ENCODE measurements at places on chromosomes 7 and 10. TPM values are rescaled to one million over a fixed set of nuclear protein-coding genes. Genes with fewer than 3 reads are reported as not detected.

- peaks cover 75% of the 10 kb centered on the region for H3K4me1 ChIP-seq
- no peaks in the 10 kb centered on the region for H3K36me3 ChIP-seq
- no peaks in the 10 kb centered on the region for H3K27me3 ChIP-seq
- H3K4me3 ChIP-seq = no peak overlapping the region
Measured at GRCh38 chr10:31705136-31705535, 223.5 kb downstream of the ARHGAP12 start.

- peaks cover 44% of the 10 kb centered on the region for H3K4me1 ChIP-seq
- H3K36me3 ChIP-seq = peaks cover 10% of the 10 kb centered on the region
- H3K4me3 ChIP-seq = no peak overlapping the region
- no peak for DNase-seq
- H3K27ac ChIP-seq = peak overlapping the region; percentile 68
- no peaks in the 10 kb centered on the region for H3K27me3 ChIP-seq
Measured at GRCh38 chr7:101922631-101923601, 105.5 kb downstream of the CUX1 start.

GRCh38 chr10:35335133-35336083 is 901 bp upstream of the CCNY start:
- peaks cover 6% of the 10 kb centered on the region for H3K36me3 ChIP-seq
- no peaks in the 10 kb centered on the region for H3K27me3 ChIP-seq
- H3K27ac ChIP-seq = peak overlapping the region; percentile 94
- no peak for DNase-seq
- H3K4me1 ChIP-seq = peaks cover 93% of the 10 kb centered on the region
- peak overlapping the region; percentile 85 for H3K4me3 ChIP-seq

DNA sequence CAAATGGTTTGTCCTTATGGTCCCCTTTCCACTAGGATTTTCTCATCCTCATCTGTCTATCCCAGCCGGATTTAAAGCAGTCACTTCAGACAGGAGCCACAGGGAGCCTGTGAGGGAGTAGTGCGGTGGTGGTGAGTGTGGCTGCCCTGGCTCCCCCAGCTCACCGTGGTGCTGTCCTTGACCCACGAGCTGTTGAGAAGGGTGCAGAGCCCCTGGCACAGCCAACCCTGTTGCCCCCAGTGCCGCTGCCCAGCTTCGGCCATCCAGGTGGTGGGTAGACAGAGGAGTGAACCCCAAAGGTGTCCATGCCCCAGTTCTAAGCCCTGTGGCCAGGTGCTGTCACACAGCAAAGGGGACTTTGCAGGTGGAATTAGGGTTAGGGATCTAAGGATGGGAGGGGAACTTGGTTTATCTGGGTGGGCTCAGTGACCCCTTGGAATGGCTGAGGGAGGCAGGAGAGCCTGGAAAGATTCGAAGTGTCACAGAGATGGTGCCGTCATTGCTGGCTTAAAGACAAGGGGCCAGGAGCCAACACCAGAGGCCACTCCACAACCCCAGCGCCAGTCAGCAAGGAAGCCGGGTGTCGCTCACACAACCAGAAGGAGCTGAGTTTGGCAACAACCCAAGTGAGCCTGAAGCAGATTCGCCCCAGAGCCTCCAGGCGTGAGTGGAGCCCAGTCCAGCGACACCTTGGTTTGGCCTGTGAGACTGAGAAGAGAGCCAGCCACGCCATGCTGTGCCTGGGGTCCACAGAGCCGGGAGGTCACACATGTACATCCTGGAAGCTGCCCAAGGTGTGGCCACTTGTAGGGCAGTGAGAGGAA is 142.4 kb downstream of the ADCY1 start:
- peaks cover 14% of the 10 kb centered on the region for H3K4me1 ChIP-seq
- no peaks in the 10 kb centered on the region for H3K36me3 ChIP-seq
- H3K27me3 ChIP-seq = no peaks in the 10 kb centered on the region
- H3K27ac ChIP-seq = peak overlapping the region; percentile 48
- DNase-seq = peak; percentile 53

GRCh38 chr10:71206911-71207310 is 5.5 kb upstream of the UNC5B start:
- no peaks in the 10 kb centered on the region for H3K36me3 ChIP-seq
- DNase-seq = no peak
- H3K4me3 ChIP-seq = no peak overlapping the region
- H3K27me3 ChIP-seq = peaks cover 18% of the 10 kb centered on the region
- peaks cover 26% of the 10 kb centered on the region for H3K4me1 ChIP-seq
- no peak overlapping the region for H3K27ac ChIP-seq

GRCh38 chr7:43454936-43455518 is 127.9 kb upstream of the STK17A start:
- DNase-seq = no peak
- no peaks in the 10 kb centered on the region for H3K27me3 ChIP-seq
- no peaks in the 10 kb centered on the region for H3K36me3 ChIP-seq
- no peak overlapping the region for H3K4me3 ChIP-seq

DNA sequence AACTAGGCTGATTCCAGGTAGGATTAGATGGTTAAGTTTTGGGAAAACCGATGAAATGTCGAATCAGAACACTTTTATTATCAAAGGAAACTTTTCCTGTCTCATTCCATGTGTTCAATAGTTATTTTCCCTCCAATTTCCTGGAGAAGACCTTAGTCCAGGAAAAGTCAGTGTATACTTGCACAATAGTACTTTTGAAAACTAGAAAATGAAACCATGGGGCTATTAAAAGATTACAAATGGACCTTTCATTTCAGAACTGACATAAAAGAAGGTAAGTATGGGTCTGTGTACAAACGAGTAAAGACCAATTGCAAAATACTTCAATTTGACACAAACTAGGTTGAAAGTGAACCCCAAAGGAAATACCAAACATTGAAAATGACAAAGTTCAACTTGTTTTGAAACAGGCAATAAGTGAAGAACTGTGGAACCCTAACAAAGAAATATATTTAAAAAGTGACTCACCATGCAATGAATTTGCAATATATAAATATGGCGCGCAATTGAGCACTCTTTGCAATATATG is 2.1 kb downstream of the AVPI1 start:
- no peak for DNase-seq
- peaks cover 63% of the 10 kb centered on the region for H3K4me1 ChIP-seq
- no peaks in the 10 kb centered on the region for H3K27me3 ChIP-seq
- H3K27ac ChIP-seq = peak overlapping the region; percentile 91
- peak overlapping the region; percentile 87 for H3K4me3 ChIP-seq
- no peaks in the 10 kb centered on the region for H3K36me3 ChIP-seq

DNA sequence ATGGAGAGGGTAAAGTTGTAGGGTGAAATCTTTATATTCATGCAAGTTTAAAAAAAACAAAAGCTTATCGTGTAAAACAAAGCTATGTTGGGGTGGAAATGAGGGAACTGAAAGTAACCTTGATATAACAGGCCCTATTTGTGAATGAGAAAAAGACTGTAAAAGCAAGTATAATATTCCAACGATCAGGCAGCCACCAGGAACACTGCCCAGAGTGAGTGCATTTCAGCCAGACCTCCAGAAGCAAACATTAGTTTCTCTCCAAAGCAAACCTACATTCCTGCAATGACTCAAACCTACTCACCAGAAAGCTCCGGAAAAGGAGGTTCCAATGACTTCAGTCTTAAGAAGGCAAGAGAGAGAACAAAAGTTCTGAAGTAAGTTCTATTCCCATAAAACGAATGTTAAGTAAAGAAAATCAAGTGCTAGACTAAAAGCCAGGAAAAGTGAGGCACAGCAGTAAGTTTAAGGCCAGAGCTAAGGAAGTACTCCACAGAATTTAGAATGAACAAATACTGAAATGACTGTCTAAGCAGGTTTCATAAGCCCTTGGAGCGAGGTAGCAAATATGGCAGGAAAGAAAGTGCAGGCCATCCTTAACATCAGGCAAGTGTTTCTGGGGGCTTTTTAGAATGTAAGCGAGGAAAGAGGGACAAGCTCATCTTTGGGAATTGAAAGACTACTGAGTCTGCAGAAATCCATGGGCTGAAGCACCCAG is 493.1 kb downstream of the XPNPEP1 start:
- DNase-seq = no peak
- no peaks in the 10 kb centered on the region for H3K36me3 ChIP-seq
- no peak overlapping the region for H3K27ac ChIP-seq
- H3K4me3 ChIP-seq = no peak overlapping the region
- H3K4me1 ChIP-seq = no peaks in the 10 kb centered on the region

DNA sequence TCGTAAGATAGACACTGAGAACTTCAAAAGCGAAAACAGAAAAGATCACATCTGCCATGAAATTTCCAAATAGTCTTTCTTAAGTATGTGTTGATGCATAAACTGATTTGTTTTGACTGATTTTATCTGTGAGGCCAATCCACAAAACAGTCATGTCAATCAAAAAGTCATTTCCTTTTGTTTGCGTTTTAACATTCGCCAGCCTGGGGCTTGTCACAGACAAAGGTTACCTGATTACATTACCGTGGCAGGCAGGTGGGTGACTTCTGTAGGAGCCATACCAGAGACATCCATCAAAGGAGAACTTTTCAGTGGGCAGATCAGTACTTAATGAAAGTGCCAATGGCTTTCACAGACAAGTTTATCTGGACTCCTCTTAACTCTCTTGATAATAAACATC is 45.5 kb upstream of the BET1 start:
- DNase-seq = no peak
- no peaks in the 10 kb centered on the region for H3K27me3 ChIP-seq
- H3K4me3 ChIP-seq = no peak overlapping the region
- no peaks in the 10 kb centered on the region for H3K4me1 ChIP-seq

- peak overlapping the region; percentile 69 for H3K27ac ChIP-seq
- no peaks in the 10 kb centered on the region for H3K36me3 ChIP-seq
- H3K4me3 ChIP-seq = peak overlapping the region; percentile 65
- H3K4me1 ChIP-seq = peaks cover 7% of the 10 kb centered on the region
Measured at GRCh38 chr10:26438534-26439341, 597 bp downstream of the APBB1IP start.

The HSPA12A gene
- total RNA-seq = 15.0 TPM

The ARHGAP22 gene
- 3.8 TPM for total RNA-seq
